ENCODE measurements at places on chromosomes 13 and 19.

DNA sequence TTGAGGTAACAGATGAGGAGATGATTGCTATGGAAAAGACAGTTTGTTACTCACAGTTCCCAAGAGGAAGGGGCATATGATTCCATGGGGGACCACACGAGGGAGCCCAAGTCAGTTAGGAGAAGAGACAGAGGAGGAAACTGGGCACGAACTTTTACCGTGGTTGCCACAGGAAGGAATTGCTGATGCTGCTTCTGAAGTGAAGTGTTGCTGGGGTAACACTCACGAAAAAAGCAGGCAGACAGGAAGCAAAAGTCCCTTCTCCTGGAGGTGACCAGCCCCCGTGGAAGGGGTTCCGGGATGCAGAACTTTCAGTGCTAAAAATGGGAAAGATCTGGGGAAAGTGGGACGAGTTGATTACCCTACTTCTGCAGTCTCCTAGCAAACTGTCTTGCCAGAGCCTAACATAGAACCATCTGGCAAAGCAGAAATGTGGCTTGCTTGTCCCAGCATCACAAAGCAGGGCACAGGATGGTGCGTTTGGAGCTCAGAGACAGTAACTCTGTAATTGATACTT lies 35.4 kb upstream of the MAP3K10 start:
- no peak for DNase-seq

DNA sequence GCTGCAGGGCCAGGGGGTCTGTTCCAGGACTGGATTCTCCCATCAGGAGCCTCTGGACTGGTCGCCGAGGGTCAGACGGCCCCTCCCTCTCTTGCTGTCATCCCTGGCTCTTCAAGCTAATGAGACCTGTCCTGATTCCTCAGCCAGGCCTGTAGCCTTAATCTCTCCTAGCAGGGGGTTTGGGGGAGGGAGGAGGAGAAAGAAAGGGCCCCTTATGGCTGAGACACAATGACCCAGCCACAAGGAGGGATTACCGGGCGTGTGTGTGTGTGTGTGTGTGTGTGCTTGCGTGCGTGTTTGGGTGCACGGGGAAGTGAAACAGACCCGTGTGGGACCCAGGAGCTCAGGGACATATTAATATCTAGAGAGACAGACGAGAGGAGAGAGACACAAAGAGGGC lies 1.9 kb upstream of the CRX start:
- no peak for DNase-seq

DNA sequence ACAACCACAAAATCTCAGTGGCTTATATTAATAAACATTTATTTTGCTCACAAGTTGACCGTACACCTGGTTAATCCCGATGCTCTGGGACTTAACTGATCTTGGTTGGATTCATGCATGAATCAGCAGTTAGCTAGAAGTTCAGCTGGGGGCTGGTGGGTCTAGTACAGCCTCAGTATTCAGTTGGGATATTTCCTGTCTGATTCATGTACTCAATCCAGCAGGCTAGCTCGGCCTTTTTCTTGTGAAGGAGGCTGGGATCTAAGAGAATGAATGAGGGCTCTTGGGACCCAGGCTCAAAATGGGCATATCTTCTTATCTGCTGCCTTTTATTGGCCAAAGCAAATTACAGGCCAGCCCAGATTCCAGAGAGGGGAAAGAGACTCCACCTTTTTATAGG lies 178.8 kb downstream of the KCTD12 start:
- DNase-seq, result no peak

DNA sequence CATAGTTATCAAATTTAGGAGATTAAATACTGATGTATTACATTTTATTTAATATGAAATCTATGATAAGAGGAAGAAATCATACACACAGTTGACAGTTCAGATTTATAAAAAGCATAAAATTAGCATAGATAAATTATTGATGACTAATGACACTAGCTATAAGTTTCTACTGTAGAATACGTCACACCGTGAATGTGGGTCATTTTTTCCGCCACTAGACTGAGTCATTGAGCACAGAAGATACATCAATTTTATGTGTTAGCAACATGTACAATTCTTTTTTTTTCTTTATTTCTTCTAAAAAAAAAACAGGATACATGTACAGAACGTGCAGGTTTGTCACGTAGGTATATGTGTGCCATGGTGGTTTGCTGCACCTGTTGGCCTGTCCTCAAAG lies 22.2 kb downstream of the AP2S1 start:
- no peak for DNase-seq

GRCh38 chr19:18428173-18428786 lies 9.1 kb downstream of the SSBP4 start:
- no peak for DNase-seq

- no peak for DNase-seq
Measured at GRCh38 chr13:30615481-30615865, 2.2 kb upstream of the USPL1 start.

DNA sequence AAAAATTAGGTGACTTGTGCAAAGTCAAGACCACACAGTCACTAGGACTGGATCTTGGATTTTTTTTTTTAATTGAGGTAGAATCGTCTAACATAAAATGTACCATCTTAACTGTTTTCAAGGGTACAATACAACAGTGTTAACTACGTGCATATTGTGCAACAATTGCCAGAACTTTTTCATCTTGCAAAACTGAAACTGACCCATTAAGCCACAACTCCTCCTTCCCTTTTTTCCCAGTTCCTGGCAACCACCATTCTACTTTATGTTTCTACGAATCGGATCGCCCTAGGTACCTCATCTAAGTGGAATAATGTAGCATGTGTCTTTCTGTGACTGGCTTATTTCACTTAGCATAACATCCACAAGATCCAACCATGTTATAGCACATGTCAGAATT lies 37.5 kb upstream of the POMP start:
- DNase-seq, result no peak

DNA sequence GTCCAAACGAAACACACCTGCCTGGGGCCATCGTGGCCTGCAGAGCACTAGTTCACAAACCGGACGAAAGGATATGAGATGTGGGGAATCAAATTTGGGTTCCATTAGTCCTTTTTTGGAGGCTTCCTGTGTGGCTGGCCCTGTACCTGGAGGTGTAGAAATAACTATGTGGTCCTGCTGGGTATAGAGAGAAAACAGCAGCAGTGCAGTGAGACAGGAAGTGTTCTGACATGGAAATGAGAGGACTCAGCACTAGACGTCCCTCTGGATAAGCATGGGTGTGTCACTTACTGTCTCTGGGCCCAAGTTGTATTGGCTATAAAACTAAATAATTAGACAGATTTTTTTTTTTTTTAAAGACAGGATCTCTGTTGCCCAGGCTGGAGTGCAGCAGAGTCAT lies 12.3 kb downstream of the KDELR1 start:
- DNase-seq, result no peak

GRCh38 chr13:27795718-27796019 lies 3.4 kb downstream of the GSX1 start:
- no peak for DNase-seq

Measured in GF-D8 (cell line).